ENCODE measurements at places on chromosomes 5 and 9.
A peak's percentile ranks its signal among the peaks of the same experiment; 100 is the strongest.

DNA sequence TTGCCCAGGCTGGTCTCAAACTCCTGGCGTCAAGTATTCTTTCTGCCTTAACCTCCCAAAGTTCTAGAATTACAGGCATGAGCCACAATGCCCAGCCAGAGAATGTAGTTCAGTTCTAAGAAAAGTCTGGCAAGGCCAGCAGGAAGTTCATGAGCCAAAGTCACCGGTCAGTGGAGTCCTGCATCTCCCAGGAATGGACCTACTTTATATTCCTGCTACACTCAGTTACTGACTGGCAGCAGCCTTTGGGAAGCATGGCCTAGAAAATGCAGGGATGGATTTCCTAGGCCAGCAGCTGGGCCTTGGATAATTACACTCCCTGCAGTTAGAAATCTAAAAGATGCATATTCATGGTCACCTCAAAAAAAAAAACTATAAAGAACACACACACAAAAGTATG is 135.7 kb downstream of the CAAP1 start:
- DNase-seq, result no peak

GRCh38 chr5:31536873-31537272 is 4.8 kb downstream of the C5orf22 start:
- no peak for DNase-seq

- DNase-seq, result no peak
These were observed 1.8 kb downstream of the DND1 start for GRCh38 chr5:140671472-140672125.

DNA sequence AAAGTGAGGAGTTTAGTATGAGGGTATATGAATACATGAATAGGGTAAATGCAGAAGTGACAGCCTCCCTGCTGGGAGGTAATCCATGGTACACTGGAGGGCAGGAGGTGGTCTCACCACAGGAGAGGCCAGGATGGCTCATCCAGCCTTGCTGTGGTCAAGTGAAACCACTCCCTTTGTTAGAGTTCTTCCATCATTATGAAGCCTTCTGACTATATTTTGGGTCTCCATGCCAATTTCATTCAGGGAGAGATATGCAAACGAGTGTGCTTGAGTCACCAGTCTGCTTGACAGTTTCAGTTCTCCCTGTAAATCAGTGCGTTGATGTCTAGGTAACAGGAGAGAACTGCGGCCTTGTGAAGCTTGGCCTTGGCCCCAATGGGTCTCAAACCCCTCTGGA is 16.4 kb downstream of the PPP3R2 start:
- no peak for DNase-seq

GRCh38 chr9:91726406-91727100 is 223.5 kb downstream of the ROR2 start:
- DNase-seq, result no peak

- DNase-seq, result no peak
These were observed 18.9 kb downstream of the WHRN start for GRCh38 chr9:114486205-114486963.

- no peak for DNase-seq
These were observed 27.4 kb downstream of the PHAX start for GRCh38 chr5:126628102-126628501.

DNA sequence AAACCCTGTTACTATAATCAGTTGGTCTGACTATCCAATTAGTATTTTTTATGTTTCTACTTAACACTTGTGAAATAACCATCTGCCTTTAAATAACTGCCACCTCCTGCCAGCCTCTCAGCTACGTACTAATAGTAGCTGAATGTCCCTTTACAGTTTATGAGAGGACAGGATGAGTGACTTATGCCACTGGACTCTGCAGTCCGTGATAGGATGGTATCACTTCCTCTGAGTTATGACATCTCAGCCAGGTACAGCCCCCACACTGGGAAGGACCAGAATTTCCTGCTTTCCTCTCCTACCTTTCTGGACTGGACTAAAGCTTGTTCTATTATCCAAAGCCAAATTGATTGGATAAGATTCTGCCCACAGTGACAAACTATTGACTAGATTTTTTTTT is 102.9 kb downstream of the ZFAND5 start:
- DNase-seq, result no peak

- no peak for DNase-seq
These were observed 77.4 kb downstream of the WWC1 start for GRCh38 chr5:168368854-168369253.

DNA sequence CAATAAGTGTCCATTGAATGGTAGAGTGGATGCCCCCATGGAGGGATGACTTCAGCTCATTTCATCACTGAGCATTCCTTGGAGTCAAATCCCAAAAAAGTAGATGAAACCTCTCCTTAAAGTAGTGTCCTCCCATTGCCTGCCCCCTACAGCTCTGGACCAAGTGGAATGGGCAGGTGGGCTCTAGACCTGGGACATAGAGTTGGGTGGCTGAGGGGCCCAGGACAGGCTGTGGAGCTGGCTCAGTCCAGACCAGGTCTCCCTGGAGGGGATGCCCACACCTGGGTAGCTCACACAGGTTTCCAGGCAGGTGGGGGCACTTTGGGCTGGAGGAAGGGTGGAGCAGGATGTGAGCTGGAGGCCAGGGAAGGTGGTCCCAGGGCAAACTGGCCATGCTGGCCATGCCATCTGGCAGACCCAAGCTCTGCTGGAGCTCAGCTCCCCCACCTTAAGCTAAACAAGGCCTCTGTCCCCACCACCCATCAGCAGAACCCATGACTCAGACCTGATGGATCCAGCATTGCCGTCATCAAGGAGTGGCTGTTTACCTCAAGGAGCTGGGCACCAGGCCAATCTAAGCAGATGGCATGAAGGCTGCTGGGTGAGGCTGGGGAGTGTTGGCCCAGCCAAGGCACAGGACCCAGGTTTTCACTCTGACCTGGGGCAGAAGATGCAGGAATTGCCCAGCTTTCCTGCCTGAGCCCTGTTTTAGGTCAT is 6.2 kb upstream of the SPINK4 start:
- DNase-seq, result peak; percentile 94

DNA sequence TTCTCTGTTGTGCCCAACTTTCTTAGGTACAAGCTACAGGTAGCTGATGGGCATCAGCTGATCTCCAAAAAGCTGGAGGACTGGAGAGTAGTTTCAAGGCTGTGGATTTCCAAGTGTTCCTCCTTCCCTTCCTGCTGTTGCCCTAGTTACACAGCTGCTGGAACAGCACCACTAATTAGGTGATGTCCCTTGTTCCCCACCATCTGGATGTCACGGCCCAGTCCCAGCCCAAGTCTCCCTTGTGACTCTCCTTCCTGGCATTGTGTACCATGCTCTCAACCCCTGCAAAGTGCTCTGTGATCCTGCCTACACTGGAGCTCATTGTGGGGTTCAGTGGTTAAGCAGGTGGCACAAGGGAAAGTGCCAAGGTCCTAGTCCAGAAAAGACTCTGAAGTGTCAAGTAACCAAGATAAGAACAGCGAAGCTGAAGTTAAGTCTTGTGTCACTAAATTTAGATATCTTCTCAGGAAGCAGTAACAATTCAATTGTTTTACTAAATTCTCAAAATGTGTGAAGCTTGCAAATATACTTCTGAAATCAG is 604.5 kb downstream of the ISL1 start:
- no peak for DNase-seq

- no peak for DNase-seq
These were observed 29.2 kb upstream of the RASGRF2 start for GRCh38 chr5:80930940-80931339.

DNA sequence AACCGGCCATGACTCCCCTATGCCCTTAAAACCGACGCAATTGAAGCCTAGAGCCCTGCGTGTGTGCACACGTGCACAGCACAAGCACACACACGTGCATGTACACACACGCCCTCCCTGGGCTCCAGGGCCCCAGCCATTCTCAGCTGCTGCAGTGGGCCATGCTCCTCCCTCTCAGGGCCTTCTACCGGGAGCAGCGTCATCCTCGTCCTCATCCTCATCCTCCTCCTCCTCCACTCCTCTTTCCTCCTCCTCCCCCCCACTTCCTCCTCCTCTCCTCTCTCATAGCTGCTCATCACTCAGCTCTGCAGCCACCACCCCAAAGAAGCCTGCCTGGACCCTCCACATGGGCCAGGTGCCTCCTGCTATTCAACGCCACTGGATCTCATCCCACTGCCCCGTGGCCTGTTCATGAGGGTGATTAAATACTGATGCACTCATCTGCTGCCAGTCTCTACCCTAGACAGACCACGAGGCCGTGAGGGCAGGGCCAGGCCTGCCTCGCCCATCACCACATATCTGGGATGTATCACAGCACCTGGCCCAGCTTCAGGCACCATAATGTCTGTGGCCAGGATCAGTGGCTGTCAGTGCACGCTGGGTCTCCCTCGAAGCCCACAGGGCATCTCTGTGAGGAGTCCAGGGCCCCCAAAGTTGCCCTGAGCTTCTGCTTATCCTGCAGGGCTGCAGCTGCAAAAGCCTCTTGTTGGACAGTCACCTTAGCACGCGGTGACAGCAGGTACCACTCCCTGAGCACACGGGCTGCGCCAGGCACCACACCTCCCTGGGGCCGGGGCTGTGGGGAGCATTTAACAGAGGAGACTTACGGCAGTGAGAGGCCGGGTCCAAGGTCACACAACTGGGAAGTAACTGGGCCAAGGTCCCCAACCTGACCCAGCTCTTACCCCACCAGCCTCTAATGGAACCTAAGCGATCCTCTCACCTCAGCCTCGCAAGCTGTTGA is 9.8 kb downstream of the FAM78A start:
- no peak for DNase-seq

- no peak for DNase-seq
These were observed 1888.0 kb upstream of the CDH9 start for GRCh38 chr5:28926422-28926821.

- DNase-seq, result no peak
These were observed 64.5 kb downstream of the EPB41L4B start for GRCh38 chr9:109256336-109256735.

- no peak for DNase-seq
These were observed 17.7 kb upstream of the ANXA1 start for GRCh38 chr9:73133921-73134407.

DNA sequence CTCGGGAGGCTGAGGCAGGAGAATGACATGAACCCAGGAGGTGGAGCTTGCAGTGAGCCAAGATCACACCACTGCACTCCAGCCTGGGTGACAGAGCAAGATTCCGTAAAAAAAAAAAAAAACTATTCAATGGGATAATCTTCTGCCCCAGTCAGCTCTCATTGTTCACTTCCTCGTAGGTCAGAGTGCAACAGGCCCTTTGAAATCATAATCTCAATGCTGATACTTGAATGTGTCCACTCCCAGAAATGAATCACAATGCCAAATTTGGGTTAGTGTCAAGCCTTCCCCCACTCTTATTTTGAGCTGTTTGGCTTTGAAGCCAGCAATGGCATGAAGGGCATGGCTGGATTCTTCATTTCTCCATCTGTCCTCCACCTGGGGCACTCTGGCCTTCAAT is 610.3 kb upstream of the KLF4 start:
- DNase-seq, result no peak

DNA sequence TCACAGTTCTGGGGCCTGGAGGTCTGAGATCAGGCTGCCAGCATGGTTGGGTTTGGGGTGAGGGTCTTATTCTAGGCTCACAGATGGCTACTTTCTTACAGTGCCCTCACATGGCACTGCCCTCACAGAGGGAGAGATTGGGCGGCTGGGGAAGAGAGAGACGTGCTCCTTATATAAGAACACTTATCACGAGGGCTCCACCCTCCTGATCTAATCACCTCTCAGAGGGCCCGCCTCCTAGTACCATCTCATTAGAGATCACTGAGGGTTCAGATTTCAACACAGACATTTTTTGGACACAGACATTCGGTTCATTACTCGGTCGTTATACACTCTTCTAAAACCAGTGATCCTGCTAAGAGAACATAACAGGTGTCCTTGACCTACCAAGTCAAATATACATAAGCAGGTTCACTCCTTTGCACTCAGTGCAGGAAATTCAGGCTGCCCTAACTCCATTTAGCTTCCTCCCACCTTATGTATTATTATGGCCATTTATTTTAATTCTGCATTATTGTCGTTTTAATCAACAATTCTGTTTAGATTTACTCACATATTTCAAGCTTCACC is 121.7 kb downstream of the ICE1 start:
- DNase-seq, result no peak

GRCh38 chr9:98657897-98658296 is 50.8 kb downstream of the GABBR2 start:
- DNase-seq, result no peak

GRCh38 chr5:96905864-96906263 is 29.6 kb downstream of the ERAP2 start:
- DNase-seq, result no peak

DNA sequence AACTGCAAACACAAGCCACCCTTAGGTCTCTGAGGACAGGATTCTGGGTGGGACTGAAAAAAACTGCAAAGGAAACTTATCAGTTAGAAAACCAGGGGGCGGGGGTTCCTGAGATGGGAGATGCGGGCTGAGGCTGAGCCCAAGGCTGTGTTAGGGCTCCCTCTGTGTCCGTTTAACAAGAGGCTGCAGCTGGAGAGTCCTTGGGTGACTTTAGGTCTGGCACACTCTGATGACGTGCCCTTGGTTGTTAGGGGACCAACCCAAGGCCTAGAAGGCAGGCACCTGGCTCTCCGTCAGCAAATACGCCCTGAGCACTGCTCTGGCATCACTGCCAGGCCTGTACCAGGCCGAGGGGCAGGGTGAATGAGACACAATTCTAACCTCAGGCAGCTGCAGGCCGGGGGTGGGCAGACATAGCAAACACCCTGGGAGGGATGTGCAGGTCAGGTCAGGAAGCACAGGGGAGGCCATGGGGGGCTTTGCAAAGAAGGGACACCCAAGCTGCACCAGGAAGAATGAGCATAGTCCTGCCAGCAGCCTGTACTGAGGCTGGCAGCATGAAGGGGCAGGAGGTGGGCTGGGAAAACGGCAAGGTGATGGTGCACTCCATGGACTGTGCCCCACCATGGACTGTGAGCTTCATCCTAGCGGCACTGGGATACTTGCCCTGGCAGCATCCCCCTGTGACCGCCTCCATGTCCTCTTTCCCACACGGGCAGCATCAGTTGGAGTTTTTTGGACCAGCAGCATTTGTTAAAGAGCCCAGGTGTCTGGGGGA is 137.9 kb downstream of the GABBR2 start:
- no peak for DNase-seq

DNA sequence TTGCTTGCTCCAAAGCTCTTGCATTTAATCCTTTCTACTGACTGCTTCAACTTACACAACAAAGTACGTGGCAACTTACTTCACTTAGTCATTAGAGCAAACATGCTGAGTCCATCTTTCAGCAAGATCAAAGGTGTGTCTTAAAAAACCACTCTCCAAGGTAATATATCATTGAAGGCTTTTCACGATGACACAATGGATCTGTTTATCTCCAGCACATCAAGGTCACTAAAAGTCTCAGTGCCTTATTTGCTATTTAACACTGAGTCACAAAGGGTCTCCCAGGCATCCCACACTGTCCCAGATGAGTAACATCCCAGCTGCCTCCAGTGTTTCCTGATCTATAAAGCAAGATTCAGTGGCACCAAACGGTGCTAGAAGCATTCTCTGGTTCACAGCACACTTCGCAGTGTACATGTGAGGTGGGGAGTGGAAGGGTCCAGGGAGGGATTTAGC is 3.7 kb upstream of the CLK4 start:
- no peak for DNase-seq

GRCh38 chr5:79448336-79448735 is 65.6 kb downstream of the HOMER1 start:
- no peak for DNase-seq

Data from DMS 273 treated with DMSO at 0.1 percent for 48 hours (cell line).